SK-N-MC (cell line): ENCODE measurements at places on chromosomes 12 and 14.

- no peak for DNase-seq
Measured at GRCh38 chr12:117342682-117343081, 18.7 kb downstream of the NOS1 start.

GRCh38 chr14:89730687-89731086 lies 223.8 kb downstream of the EFCAB11 start:
- DNase-seq: no peak

DNA sequence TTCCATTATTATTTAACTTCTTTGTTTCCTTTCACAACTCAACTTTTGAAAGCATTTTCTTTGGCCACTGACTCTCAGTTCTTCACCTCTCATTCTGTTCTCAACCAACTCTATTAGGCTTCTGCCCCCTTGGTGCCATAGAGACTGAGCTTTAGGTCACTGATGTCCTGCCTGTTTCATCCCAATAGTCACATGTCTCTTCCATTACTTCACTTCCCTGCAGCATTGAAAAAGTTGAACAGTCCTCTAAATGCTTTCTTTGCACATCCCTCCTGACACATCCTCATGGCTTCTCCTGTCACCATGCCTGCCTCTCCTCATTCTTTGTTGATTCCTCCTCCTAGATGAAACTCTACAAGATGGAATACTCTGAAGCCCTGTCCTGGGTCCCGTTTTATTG lies 2.7 kb downstream of the CLEC12A start:
- no peak for DNase-seq

DNA sequence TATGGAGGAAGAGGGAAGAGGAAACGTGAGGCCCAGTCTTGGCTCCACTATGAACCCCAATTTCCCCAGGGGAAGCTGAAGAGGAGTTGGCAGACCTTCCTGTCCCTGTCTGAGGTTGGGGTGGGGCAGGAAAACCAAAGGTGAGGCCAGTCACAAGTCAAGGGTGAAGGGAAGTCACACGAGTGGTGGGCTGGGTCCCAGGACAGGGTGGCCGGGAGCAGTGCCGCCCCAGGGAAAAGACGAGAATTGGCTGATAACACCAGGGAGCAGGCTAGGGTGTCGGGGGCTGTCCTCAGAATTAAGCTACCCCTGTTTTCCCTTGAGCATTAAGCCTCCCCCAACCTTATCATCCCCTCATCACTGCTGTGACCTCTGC lies 3.1 kb downstream of the VDR start:
- no peak for DNase-seq

- no peak for DNase-seq
Measured at GRCh38 chr14:71314717-71315116, 407.5 kb downstream of the PCNX1 start.

- no peak for DNase-seq
Measured at GRCh38 chr14:56894591-56894991, 84.3 kb upstream of the OTX2 start.

- DNase-seq: no peak
Measured at GRCh38 chr12:32824596-32824995, 68.9 kb upstream of the YARS2 start.

GRCh38 chr12:58906917-58907316 lies 13.4 kb downstream of the LRIG3 start:
- no peak for DNase-seq

DNA sequence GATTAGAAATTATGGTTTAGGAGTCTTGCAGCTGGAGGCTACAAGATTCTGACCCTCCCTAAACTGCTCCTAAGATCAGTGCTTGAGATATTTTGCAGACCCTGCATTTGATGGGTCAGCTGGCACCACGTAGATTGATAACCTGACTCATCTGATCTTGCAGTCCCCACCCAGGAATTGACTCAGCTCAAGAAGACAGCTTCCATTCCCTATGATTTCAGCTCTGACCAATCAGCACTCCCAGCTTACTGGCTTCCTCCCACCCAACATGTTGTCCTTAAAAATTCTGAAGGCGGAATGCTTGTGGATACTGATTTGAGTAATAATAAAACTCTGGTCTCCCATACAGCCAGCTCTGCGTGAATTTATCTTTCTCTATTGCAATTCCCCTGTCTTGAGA lies 23.2 kb upstream of the MTHFD1 start:
- DNase-seq: no peak

GRCh38 chr14:68476212-68477109 lies 316.4 kb downstream of the ZFP36L1 start:
- DNase-seq: no peak

GRCh38 chr12:103547376-103547775 lies 39.7 kb upstream of the STAB2 start:
- no peak for DNase-seq

DNA sequence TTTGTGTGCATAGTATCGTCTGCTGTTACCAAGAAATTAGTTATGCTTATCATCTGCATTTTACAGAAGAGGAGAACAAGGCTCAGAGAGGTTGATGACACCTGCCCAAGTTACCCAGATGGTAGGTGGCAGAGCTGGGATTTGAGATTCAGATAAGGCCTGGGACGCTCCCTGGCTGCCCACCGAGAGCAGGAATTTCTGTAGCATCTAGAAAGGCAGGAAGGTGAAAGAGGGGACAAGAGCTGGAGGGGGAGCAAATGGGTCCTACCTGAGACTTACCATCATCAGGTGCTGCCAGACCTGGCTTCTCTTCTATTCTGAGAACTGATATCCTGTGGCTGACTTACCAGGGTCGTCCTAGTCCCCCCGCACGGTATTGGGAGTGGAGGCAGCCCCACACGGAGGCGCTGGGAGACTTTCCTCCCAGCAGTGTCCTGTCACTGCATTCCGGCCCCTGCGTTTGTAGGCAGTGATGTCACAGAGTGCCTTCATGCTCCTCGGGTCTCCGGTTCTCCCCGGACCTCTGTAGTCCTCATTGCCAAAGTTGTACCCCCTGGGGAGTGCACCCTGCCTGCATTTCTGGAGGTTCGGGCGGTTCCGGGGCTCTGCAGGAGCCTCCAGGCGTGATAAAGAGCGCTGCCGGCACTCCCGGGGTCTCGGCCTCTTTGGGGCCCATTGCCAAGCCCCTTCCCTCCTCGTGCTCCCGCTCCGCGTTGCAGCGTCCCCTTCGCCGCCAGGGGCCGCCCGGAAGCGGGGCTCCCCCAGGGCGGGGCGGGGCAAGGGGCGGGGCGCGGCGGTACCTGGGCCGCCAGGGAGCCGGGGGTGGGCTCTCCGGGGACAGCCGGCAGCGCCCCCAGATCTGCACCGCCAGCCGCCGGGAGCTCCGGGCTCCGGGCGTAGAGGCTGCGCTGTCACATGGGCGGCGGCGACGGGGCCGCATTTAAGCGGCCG lies at the start of gene CABP1:
CABP1 (plus strand) TSS at position 856 of the 951 bp plus-strand sequence; CDS start at position 916, 60 bp downstream.
- no peak for DNase-seq

GRCh38 chr14:74919421-74920165 lies 3.5 kb downstream of the RPS6KL1 start:
- DNase-seq: no peak

- no peak for DNase-seq
Measured at GRCh38 chr14:68284333-68284732, 464.8 kb downstream of the RAD51B start.

DNA sequence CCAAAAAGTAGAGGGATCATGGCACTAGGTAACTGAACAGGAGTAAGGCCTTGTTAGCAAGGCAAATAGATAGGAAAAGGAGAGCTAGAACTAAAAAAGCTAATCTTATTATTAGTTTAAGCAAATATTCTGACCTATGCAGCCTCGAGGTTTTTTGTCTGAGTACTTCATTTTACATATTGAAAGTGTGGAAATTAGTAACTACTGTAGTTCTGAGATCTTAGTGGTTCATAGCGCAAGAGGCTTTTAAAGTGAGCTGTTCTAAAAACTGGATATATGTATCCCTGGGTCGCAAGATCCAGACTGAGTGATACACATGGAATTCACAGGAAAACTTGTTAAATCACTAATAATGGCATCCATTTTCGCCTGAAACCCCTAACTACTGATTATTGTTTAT lies 411.0 kb upstream of the SOX5 start:
- no peak for DNase-seq

DNA sequence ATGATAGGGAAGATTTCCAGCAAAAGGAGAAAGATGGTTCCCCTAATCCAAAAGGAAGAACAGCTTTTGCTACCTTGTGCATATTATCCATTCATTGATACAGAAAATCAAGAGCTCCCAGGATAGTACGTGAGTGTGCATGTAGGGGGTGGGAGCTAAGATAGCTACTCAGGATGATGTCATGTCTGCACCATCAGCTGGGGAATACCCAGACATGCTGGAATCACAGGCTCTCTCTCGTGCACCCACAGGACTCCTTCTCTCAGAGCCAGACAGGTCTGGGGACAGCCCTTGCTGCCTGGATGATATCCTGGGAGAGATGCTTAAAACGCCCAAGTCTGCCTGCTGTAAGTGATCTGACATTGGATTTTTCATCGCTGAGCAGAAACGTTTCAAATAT lies 38.9 kb downstream of the FOXN3 start:
- no peak for DNase-seq

DNA sequence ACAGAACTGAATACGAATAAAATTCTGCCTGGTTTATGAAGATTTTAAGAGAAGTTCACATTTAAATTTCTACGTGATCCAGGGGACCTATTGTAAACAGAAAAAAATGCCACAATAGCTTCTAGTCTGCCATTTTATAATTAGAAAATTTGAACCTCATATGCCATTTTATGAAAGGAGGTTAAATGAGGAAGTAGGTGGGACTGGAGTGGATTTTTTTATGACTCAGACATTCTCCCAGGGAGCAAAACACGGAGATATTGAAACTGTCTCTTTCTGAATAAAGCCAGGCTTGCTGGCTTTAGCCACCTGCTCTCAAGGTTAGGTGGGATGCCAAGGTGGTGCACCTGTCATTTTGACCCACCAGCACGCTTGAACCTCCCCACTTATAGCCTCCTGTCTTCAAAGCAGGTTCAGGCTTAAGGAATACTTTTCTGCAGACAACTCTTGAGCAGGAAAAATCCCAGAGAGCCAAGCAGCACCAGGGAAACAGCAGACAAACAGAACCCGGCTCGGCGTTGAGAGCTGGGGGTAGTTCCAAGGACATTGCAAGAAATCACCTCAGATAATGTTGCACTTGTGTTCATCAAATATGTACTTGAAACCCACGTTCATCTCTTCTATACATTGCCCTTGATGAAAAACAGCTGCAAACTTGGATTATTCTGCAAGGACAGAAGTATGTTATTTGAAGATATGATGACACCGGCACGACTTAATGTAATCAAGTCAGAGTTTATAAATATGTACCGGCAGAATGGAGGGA lies 203.7 kb downstream of the PPM1H start:
- DNase-seq: no peak

DNA sequence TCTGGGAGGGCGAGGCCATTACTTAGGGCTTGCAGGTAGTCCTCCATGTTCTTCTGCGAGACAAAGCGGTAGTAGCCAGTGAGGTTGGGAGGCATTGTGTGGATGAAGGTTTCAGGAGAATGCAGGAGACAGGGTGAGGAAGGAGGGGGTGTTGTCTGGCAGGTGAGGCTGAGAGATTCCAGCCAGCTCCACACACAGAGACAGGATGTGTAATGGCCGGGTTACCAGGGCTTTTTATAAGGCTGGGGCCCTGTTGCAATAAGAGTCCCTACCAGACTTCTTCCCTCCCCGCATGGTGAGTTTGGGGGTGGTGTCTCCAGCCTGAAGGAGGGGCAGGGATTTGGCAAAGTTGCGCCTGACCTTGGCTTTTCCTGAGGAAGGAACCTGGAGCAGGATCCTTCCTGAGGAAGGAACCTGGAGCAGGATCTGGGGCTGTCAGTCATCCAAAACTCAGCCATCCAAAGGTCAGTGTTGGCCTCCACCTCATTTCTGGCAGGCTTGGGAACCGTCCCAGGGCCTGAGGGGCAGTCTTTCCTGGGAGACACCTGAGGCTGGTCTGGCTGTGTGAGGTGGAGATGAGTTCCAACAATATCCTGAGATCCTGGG lies at the start of gene RBP5:
RBP5 (minus strand) TSS at position 209 of the 606 bp plus-strand sequence; CDS start at position 95, 114 bp downstream.
- DNase-seq: no peak

DNA sequence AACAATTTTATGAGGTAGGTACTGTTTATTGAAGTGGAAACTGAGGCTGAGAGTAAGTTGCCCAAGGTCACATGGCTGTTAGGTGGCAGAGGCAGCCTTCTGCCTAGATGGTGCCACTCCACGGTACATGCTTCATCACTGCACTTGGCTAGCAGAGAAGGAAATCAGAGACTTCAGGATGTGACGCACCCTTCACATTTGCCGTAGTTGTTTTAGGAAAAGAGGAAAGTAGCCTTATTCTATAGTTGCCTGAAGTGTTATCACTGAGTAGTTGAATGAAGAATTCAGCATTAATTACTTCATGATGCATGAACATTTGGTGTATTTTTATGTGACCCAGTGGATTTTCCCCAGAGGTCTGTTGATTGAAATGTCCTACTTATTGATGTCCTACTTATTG lies 55.7 kb downstream of the ERC1 start:
- DNase-seq: no peak

- no peak for DNase-seq
Measured at GRCh38 chr12:1616233-1617066, 12.6 kb upstream of the WNT5B start.

- no peak for DNase-seq
Measured at GRCh38 chr12:49017891-49018260, 700 bp downstream of the PRKAG1 start.

DNA sequence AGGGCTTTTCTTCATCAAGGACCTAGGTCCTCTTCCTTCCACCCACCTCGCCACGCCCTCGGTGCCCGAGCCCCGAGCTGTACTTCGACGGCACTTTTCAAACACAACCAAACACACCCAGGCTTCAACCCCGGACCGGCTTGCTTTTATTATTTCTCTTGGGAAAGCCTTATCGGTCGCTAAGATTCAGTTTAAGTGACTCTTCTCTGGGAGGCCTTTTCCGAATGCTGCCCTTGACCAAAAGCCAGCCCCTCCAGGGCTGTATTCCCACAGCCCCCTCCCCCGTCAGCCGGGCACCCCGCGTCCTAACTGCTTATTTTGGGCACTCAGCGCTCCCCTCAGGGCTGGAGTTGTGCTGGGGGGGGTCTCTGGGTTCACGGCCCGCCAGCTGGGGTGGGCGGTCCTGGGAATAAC lies 644 bp upstream of the PPP4R4 start:
- no peak for DNase-seq

- no peak for DNase-seq
Measured at GRCh38 chr12:68453876-68454275, 121.7 kb upstream of the MDM1 start.

DNA sequence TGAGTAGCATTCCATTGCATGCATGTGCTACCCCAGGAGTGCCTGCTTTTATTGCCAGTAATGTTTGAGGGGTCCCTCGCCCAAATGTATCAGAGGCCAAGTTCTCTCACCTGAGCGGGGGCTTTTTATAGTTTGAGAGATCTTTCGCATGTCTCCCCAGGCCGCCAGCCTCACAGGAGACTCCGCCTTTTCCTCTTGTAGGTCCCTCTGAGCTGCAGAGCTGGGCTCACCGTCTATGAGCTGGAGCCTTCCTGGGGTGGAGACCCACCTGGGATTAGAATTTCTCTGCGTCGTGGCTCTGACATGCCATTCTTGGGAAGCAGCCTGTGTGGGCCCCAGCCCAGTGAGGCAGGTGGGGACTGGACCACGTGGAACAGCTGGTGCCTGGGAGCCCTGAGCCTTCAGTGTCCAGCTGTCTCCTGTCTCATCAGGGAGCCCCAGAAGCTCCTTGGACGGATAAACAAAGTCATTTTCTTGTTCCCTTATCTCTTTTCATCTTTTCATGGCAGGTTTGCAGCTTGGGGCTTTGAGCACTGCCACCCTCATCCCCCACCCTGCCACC lies 261.7 kb upstream of the CRY1 start:
- DNase-seq: no peak
